ENCODE measurements at places on chromosomes 6 and 20. TPM values are rescaled to one million over a fixed set of nuclear protein-coding genes. Genes with fewer than 3 reads are reported as not detected.

The TRERF1 gene
- total RNA-seq = 16.3 TPM

The TASP1 gene
- 8.2 TPM for total RNA-seq

The SNHG17 gene
- 55.4 TPM for total RNA-seq

The CPNE5 gene
- total RNA-seq = 1.5 TPM

The AIF1 gene
- 29.0 TPM for total RNA-seq

The GTPBP2 gene
- total RNA-seq = 72.6 TPM

The MARCKS gene
- 0.07 TPM for total RNA-seq

The CST4 gene
- total RNA-seq = not detected

The TOX2 gene
- 2.2 TPM for total RNA-seq

The SIGLEC1 gene
- not detected for total RNA-seq

The LHFPL5 gene
- total RNA-seq = not detected

The TREM2 gene
- total RNA-seq = not detected

The CDSN gene
- total RNA-seq = not detected

The SLC17A2 gene
- total RNA-seq = not detected

The SIRPB1 gene
- 2.0 TPM for total RNA-seq

The WFDC12 gene
- not detected for total RNA-seq

The SOX4 gene
- 0.12 TPM for total RNA-seq

The SEL1L2 gene
- total RNA-seq = not detected

The LGSN gene
- 0.05 TPM for total RNA-seq

The RCAN2 gene
- total RNA-seq = 5.4 TPM
